ENCODE measurements at places on chromosomes 1 and 21.

- no peak for DNase-seq
Measured at GRCh38 chr1:214957330-214958137, 125.0 kb upstream of the KCNK2 start.

- no peak for DNase-seq
Measured at GRCh38 chr1:234908571-234908970, 220.1 kb downstream of the TOMM20 start.

DNA sequence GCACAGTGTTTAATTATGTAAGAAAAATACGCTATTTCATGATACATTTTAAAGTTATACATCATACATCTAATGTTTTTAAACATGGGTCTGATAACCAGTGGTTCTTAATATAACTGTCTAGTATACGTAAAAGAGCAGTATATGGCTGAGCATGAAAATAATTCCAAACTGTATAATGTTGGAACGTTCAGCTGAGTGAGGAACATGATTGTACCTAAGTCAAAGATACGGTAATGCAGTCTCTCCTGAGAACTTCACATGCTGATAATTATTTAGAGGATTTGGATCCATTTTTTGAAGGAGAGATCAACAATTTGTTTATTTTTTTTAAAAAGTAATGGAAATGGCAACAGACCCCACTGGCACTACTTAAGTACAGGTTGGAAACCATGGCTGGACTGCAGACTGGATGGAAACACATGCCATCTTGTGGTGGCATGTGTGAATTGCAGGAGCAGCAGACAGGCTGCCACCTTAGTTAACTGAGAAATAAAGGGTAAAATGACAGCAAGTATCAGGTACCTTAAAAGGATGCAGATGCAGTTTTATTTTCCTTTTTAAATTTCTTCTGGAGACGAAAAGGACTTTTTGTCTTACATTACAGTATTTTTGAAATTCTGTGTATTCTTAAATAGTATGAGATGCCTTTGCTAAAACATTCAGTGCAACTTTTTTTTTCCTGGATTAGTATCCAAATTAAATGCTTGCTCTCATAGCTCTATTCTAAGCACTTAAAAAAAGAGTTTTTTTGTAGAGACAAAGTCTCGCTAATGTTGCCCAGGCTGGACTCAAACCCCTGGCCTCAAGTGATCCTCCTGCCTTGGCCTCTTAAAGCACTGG is 73.8 kb downstream of the MTR start:
- no peak for DNase-seq

DNA sequence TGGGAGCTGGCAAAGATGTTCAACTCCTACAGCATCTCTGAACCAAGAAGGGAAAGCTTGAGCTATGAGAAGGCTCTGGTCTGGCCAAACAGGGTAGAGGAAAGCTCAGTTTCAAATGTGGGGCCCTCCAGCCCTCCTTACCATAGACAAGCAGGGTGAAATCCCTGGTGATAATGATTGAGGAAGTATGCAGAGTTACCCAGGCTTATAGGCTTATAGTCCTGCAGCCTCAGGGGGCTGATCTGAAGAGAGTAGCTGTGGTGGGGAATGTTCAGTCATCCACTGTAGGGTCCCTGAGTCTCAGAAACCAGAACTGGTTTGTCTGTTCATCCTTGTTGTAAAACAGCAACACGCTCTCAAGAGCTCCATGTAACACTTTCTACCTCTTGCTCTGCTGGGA is 19.8 kb upstream of the LY9 start:
- DNase-seq: no peak

DNA sequence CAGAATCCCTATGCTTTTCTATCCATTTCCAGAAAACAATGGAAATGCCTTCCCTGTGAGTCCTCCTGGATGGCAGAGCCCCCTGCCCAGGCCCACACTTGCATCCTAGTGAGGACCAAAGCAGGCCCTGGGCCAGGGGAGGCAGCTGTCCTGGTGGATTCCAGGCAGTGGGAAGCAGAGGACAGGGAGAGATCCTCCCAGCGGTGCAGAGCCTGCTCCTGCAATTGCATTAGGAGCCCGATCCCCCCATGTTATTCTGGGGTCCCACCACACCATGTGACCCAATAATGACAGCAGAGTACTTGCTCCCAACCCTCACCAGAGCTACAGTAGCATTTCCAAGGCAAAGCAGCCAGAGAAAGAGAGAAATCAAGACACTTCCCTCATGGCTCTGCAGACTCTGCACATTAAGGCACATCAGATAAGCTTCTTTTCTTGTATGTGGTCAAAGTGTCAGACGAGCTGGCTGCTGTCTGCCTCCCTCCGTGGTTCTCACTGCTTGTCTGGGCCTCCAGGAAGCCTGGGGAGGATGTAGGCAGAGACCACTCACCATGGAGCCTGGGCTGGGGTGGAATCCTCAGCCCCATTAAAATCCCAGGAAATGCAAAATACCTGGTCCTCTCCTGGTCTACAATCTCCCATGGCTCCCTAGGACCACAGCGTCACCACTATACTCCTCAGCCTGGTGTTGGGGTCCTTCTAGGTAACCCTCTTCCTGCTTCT is 54.9 kb upstream of the RUNX3 start:
- no peak for DNase-seq

GRCh38 chr1:29286194-29286767 is 50.0 kb downstream of the PTPRU start:
- no peak for DNase-seq

GRCh38 chr1:165863346-165863745 is 35.9 kb downstream of the UCK2 start:
- DNase-seq: no peak

DNA sequence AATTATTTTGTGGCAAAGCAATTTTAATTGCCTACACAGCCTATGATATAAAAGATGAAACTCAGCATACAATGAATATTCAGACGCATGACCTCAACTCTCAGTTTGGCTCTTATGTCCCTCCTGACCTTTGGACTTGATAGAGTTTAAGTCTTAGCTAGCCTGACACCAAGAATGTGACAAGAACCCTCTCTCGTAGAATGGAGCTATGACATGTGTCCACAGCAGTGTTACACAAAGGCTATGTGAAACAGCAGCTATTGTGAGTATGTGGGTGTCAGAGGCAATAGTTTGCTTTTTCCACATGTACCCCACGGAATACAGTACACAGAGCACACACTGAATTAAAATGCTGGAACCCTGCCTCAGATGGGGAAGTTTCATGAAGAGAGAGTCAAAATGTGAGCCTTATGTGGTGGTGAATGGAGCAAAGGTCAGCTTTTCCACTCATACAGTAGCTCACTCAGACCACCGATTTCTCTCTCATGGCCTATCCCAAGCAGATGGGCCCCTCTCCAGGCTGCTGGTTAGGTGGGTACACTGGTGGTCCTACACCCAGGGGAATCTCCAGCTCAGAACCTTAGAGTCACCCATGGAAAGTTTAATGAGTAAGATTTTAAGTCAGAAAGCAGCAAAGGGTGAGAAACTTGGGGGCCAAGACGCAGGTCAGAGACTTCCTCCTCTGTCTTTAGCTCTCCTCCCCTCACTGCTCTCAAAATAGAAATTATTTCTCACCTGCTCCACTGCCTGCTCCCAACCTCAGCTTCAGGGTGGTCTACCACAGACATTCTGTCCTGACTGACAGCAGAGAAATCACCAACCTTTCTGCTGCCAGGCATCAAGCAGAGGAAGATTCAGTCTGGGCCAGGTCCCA is 10.1 kb upstream of the XCL2 start:
- no peak for DNase-seq

DNA sequence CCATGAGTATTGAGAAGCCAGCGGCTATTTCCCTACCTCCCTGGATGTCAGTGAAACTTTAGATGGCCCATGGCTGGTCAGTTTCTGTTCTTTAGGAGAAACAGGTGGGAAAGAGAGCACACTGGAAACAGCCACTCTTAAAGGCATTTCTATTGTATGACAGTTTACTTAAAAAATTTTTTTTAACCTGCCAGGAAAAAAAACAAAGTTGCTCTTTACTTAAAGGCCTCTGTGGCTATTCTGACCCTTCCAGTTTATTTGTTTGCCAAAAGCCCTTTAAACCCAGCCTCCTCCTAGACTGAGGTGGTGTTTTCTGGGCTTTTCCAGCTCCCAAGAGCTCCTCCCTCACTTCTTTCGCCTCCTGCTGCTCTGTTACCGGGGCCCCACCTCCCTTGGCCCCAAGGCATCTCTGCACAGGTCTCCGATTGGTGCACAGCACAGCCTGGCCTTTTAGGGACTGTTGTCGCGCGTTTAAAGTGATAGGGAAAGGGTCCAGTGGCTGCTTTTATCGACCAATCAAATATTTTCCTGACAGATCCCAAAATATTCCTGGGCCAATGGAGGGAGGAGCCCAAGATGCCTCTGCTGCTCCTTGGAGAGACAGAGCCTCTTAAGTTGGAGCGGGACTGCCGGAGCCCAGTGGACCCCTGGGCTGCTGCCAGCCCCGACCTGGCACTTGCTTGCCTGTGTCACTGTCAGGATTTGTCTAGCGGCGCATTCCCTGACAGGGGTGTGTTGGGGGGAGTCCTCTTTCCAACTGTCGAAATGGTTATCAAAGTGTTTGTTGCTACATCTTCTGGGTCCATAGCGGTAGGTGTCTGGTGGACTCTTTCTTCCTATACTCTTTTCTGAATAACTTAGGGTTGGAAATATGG is at the start of gene SH3BGR:
Gene SH3BGR (plus strand): TSS at position 639 of the 875 bp plus-strand sequence. CDS start 127 bp downstream, at position 766.
- no peak for DNase-seq

- DNase-seq: no peak
Measured at GRCh38 chr1:162536511-162536910, 25.0 kb upstream of the UAP1 start.

GRCh38 chr1:163395790-163396189 is 74.0 kb downstream of the NUF2 start:
- no peak for DNase-seq

- no peak for DNase-seq
Measured at GRCh38 chr1:22529901-22530621, 33.2 kb upstream of the EPHA8 start.

DNA sequence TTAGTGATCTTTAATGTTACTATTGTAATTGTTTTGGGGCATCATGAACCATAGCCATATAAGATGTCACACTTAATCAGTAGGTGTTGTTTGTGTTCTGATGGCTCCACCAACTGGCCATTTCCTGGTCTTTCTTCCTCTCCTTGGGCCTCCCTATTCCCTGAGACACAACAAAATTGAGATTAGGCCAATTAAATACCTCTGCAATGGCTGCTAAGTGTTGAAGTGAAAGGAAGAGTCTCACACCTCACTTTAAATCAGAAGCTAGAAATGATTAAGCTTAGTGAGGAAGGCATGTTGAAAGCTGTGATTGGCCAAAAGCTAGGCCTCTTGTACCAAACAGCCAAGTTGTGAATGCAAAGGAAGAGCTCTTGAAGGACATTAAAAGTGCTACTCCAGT is 30.7 kb downstream of the PPP2R5A start:
- DNase-seq: no peak

GRCh38 chr1:106457368-106457767 is 599.1 kb upstream of the PRMT6 start:
- no peak for DNase-seq

DNA sequence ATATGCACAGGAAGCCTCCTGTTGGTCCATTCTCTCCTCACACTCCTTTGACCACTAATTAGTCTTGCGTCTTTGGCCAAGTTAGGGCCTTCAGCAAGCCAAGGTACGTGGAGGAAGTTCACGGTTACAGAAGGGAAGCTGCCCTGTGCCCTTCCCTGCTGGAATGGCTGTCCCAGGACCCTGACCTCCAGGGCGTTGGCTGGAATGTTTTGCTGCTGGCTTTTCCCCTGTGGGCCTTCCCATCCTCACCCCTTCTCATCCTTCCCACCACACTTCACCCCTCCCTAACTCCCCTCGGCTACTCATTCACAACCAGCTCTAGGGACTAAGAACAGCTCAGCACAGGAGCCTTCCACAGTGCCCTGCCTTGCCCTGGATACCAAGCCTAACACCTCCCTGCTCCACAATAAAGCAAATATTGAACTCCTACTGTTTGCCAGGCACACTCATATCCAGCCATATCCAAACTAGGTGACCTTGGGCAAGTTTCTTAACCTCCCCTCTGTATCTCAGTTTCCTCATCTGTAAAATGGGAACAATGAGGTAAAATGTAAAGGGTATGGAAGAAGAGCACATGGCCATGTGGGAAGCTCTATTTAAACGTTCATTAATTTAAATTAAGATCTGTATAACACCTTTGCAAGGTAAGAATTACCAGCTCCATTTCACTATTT is 8.8 kb upstream of the CDCP2 start:
- DNase-seq: no peak

- no peak for DNase-seq
Measured at GRCh38 chr1:204723131-204723787, 37.7 kb upstream of the LRRN2 start.

GRCh38 chr1:25003457-25004190 is 73.5 kb upstream of the RUNX3 start:
- DNase-seq: no peak

GRCh38 chr1:185155600-185156287 is 1.0 kb downstream of the TRMT1L start:
- DNase-seq: no peak

GRCh38 chr1:162974810-162975209 is 94.4 kb upstream of the RGS4 start:
- DNase-seq: no peak

GRCh38 chr1:234934611-234935033 is 194.0 kb downstream of the TOMM20 start:
- DNase-seq: no peak

DNA sequence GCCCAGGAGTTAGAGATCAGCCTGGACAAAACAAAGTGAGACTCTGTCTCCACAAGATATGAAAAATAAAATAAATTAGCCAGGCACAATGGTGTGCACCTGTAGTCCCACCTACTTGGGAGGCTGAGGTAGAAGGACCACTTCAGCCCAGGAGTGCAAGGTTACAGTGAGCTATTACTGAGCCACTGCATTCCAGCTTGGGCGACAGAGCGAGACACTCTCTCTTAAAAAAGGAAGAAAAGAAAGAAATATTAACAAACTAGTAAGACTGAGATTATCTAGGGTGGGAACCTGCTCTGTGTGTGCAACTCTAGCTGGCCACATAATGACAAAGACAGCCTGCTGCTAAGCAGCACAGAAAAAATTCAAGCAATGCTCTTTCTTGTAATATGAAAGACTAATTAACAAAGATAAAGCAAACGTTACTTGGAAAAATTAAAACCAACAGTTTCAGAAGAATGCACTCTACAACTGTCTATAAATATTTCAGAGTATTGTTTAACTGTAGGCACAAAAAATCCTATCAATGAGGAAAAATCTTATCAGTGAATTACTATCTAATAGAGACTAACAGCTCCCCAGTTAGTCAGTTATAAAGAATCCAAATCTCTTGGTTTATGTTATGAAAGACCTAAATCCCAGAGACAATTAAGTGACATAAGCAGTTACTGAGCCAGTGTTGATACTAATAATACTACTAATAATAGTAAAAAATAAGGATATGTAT is 74.5 kb downstream of the ENAH start:
- DNase-seq: no peak

- DNase-seq: no peak
Measured at GRCh38 chr1:24727501-24728216, 17.6 kb upstream of the CLIC4 start.

GRCh38 chr1:7253118-7253480 is 467.8 kb downstream of the CAMTA1 start:
- DNase-seq: no peak

- no peak for DNase-seq
Measured at GRCh38 chr1:197915260-197915861, 1.8 kb upstream of the LHX9 start.

GRCh38 chr1:170674239-170674638 is 10.3 kb downstream of the PRRX1 start:
- DNase-seq: no peak

GRCh38 chr1:82640352-82640751 is 839.6 kb downstream of the ADGRL2 start:
- no peak for DNase-seq

GRCh38 chr1:111221633-111222291 is 5.8 kb upstream of the CHI3L2 start:
- DNase-seq: no peak

- no peak for DNase-seq
Measured at GRCh38 chr1:194076646-194077045, 890.2 kb upstream of the B3GALT2 start.

Measured in sciatic nerve (tissue), 2 donors.